ENCODE measurements at places on chromosomes 1 and 21.

GRCh38 chr1:247576514-247576913, 11.6 kb upstream of the OR2G2 start:
- H3K27ac ChIP-seq: no peak overlapping the region
- H3K27me3 ChIP-seq: no peaks in the 10 kb centered on the region
- H3K4me3 ChIP-seq: no peak overlapping the region
- no peaks in the 10 kb centered on the region for H3K4me1 ChIP-seq

- H3K36me3 ChIP-seq: no peaks in the 10 kb centered on the region
- no peaks in the 10 kb centered on the region for H3K4me1 ChIP-seq
- H3K27me3 ChIP-seq: no peaks in the 10 kb centered on the region
- DNase-seq: no peak
- no peak overlapping the region for H3K27ac ChIP-seq
Measured at GRCh38 chr1:56457756-56458375, 121.5 kb downstream of the PLPP3 start.

DNA sequence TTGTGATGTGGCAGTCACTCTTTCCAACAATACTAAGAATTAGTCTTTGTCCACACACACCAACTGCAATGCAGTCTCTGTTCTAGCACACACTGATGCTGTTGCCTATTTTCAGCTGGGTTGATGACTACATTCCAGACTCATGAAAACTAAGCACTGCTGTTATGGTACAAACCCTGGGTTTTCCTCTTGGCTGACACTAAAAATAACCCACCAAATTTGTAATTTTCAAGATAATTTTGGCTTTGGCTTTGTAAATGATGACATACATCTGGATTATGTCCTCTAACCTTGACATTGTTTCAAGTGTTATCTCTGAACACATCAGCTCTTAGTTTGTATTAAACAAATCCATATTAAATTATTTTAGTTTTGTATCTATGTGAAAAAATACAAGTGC, 444.8 kb downstream of the PTPRC start:
- no peak overlapping the region for H3K27ac ChIP-seq
- H3K4me1 ChIP-seq: no peaks in the 10 kb centered on the region
- H3K27me3 ChIP-seq: no peaks in the 10 kb centered on the region
- H3K36me3 ChIP-seq: no peaks in the 10 kb centered on the region

GRCh38 chr1:5747426-5748285, 244.6 kb downstream of the NPHP4 start:
- H3K27me3 ChIP-seq: peaks cover 3% of the 10 kb centered on the region
- H3K27ac ChIP-seq: no peak overlapping the region
- no peak for DNase-seq
- no peak overlapping the region for H3K4me3 ChIP-seq
- H3K4me1 ChIP-seq: no peaks in the 10 kb centered on the region

- no peak overlapping the region for H3K27ac ChIP-seq
- no peak overlapping the region for H3K4me3 ChIP-seq
- no peaks in the 10 kb centered on the region for H3K36me3 ChIP-seq
- DNase-seq: no peak
- H3K4me1 ChIP-seq: peaks cover 3% of the 10 kb centered on the region
- H3K27me3 ChIP-seq: peaks cover 41% of the 10 kb centered on the region
Measured at GRCh38 chr1:119006406-119007279, 18.5 kb upstream of the TBX15 start.

DNA sequence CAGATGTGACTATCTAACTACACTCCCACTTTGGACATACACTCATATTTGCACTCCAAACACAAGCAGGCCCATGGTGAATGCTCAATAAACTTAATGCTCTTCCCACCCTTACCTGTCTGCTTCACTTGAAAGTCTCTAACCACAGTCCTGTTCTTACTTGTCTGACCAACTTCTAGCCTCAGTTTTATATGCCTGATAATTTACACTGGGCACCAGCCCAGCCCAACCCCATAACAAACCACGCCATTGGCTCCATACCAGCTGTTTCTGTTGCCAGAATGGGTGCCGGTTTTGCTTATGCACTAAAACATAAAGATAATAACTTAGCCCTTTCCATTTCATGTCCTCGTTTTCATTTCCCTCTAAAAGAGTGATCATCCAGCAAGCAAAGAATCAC, 395.4 kb downstream of the NTNG1 start:
- no peak overlapping the region for H3K27ac ChIP-seq
- H3K4me3 ChIP-seq: no peak overlapping the region
- H3K27me3 ChIP-seq: no peaks in the 10 kb centered on the region
- no peak for DNase-seq
- no peaks in the 10 kb centered on the region for H3K36me3 ChIP-seq
- no peaks in the 10 kb centered on the region for H3K4me1 ChIP-seq

DNA sequence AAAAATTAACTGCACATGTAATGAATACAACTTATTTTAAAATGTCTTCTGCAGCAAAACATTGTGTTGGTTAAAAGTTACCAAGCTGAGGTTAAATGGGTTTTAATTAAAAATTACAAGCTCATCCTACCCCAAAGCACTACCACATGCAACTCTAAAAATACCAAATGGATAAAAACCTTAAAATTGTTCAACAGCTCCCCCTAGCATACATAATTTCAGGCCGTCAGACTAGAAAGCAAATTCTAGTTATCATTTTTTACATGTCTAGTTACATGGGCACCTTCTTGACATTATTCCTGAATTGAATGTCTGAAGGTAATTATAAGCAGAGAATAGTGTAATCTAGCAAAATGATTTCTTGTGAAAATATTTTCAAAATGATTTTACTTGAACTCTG, 176.5 kb downstream of the C1orf21 start:
- DNase-seq: no peak
- H3K4me1 ChIP-seq: no peaks in the 10 kb centered on the region
- no peak overlapping the region for H3K27ac ChIP-seq
- no peaks in the 10 kb centered on the region for H3K27me3 ChIP-seq

- H3K27me3 ChIP-seq: no peaks in the 10 kb centered on the region
- no peaks in the 10 kb centered on the region for H3K36me3 ChIP-seq
- H3K4me1 ChIP-seq: no peaks in the 10 kb centered on the region
- DNase-seq: no peak
Measured at GRCh38 chr1:245987577-245987976, 519.5 kb downstream of the SMYD3 start.

- H3K4me3 ChIP-seq: no peak overlapping the region
- DNase-seq: no peak
- H3K4me1 ChIP-seq: no peaks in the 10 kb centered on the region
- no peak overlapping the region for H3K27ac ChIP-seq
Measured at GRCh38 chr1:45621501-45621836, 2.4 kb downstream of the CCDC17 start.

GRCh38 chr1:212104586-212105325, 69.2 kb downstream of the DTL start:
- no peaks in the 10 kb centered on the region for H3K27me3 ChIP-seq
- DNase-seq: no peak
- H3K4me3 ChIP-seq: no peak overlapping the region
- no peaks in the 10 kb centered on the region for H3K4me1 ChIP-seq

DNA sequence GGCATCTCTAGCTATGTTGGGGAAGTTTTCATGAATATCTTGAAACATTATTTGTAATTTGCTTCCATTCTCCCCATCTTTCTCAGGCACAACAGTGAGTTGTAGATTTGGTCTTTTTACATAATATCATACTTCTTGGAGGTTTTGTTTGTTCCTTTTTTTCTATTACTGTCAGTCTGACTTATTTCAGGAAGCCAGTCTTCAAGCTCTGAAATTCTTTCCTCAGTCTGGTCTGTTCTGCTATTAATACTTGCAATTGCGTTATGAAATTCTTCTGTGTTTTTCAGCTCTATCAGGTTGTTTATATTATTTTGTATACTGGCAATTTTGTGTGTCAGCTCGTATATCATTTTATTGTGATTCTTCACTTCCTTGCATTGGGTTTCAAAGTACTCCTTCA, 424.6 kb upstream of the PTBP2 start:
- H3K4me1 ChIP-seq: no peaks in the 10 kb centered on the region
- no peaks in the 10 kb centered on the region for H3K36me3 ChIP-seq
- H3K27ac ChIP-seq: no peak overlapping the region
- no peak overlapping the region for H3K4me3 ChIP-seq

DNA sequence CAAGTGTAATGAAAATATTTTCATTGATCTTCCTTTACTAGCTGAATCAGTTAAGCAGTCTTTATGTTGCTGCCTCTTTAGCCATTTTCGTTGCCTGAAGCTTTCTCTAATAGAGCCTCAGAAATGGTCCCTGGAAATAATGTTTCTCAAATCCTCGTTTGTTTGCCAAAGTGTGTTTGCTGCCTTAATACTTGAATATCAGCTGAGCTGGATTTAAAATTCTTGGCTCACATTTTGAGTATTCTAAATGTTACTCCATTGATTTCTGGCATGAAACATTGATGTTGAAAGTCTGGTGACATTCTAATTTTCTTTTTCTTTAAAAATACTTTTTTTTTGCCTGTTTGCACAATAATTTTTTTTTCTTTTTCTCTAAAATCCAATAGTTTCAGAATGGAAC, 84.6 kb upstream of the SERBP1 start:
- no peak overlapping the region for H3K27ac ChIP-seq
- no peak overlapping the region for H3K4me3 ChIP-seq
- no peak for DNase-seq
- no peaks in the 10 kb centered on the region for H3K4me1 ChIP-seq

DNA sequence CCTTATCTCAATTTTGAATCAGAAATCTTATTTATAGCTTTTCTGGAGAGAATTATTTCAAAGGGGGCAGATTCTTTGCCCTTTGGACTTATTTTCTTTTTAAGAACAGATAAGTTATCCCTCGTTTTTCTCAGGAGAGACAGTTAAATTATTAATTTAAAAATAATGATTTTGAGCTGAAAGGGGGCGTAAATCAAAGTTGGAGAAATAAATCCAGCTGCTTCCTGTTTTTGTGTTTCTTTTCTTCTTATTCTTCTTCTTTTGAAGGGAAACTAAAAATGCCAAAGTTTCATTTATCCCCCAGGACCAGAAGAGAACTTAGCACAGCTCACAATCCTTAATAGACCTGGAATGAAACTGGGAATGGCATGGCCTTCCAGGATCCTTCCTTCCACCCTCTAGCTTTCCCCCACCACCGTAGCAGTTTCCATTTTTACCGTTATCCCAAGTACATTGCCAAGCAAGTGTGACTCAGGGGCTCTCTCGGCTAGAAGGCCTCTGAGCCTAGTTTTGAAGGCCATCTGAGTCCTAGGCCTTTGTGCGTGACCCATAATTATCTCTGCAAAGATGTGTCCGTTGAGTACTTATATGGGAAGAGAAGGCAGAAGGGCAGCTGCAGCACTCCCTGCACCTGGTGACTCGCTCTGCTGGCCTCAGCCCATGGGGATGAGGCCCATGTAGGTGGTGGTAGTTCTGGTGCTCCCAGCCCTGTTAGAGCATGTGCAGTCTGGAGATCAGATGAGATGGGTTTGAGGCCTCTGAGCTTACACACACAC, 181.7 kb downstream of the ROR1 start:
- H3K4me1 ChIP-seq: no peaks in the 10 kb centered on the region
- H3K27ac ChIP-seq: no peak overlapping the region
- H3K27me3 ChIP-seq: no peaks in the 10 kb centered on the region
- no peak overlapping the region for H3K4me3 ChIP-seq

DNA sequence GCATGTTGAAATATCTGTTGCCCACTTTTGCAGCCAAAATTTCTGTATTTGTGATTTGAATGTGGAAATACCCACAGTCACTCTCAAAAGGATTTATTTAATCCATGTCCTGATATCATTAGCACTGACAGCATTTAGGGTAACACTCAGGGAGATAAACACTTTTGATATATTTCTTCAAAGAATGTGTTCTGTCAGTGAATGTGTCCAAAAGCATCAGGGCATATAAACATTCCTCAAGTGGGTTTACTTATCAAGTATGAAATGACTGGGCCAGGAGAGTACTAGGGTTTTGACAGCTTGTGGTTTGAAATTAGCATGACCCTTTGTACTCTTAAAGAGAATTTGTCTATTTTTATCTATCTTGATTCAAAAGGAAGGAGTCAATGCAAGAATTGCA, 1302.1 kb upstream of the ADGRL2 start:
- H3K4me1 ChIP-seq: no peaks in the 10 kb centered on the region
- no peak for DNase-seq
- no peaks in the 10 kb centered on the region for H3K36me3 ChIP-seq
- no peak overlapping the region for H3K4me3 ChIP-seq
- H3K27ac ChIP-seq: no peak overlapping the region
- no peaks in the 10 kb centered on the region for H3K27me3 ChIP-seq

DNA sequence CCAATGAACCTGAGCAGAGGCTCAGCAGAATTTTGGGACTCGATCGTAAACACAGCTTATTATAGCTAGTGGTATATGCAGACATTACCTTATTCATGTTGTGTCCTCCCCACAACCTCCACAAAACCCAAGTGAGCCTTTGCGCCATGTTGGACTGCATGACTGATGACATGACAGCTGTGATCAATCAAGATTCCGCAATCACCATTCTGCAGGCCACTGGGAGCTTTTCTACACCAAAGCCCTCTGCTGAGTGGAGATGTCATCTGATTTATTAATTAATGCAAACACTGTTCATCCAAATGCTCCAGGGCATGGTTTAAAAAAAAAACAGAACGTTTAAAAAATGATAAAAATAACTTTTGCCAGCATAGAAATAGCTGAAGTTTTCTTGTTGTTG, 7.9 kb upstream of the SRP9 start:
- H3K4me1 ChIP-seq: no peaks in the 10 kb centered on the region
- H3K36me3 ChIP-seq: no peaks in the 10 kb centered on the region
- no peak overlapping the region for H3K4me3 ChIP-seq

DNA sequence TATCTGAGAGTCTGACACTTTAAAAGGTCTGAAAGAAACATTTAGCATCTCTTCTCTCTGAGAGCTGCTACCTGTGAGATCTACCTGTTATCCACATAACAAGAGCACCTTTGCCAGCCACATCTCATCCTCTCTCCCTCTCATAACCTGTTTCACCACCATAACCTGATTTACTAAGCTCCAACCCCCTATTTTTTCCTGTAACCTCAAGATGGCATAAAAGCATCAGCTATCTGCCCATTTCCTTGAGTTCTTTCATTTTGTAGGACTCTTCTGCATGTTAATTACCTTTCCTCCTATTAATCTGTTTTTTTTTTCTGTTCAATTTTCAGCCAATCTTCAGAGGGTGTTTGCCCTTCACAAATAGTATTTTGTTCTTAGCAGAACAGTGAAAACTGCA, 136.5 kb upstream of the KCNK1 start:
- no peak overlapping the region for H3K27ac ChIP-seq
- DNase-seq: no peak
- no peak overlapping the region for H3K4me3 ChIP-seq
- H3K4me1 ChIP-seq: no peaks in the 10 kb centered on the region
- H3K36me3 ChIP-seq: no peaks in the 10 kb centered on the region

DNA sequence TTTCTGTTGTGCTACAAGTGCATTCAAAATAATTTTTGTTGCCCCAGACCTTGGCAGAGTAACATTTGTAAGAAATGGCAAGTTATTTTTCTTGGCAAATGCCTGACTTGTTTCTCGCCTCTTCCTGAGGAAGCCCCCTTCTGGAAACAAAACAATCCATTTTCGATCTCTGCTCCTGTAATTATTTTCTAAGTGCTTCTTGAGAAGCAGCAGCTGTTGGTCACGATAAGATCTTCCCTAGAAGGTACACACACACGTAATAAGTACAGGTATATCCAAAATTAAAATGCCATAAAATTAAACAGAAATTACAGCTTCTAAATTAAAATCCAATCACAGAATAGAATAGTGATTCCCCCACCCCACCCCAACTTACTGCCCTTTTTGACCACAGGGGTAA, 47.3 kb downstream of the LPGAT1 start:
- no peak overlapping the region for H3K27ac ChIP-seq
- DNase-seq: no peak
- H3K4me1 ChIP-seq: no peaks in the 10 kb centered on the region
- H3K4me3 ChIP-seq: no peak overlapping the region
- peaks cover 12% of the 10 kb centered on the region for H3K36me3 ChIP-seq
- H3K27me3 ChIP-seq: no peaks in the 10 kb centered on the region
